ENCODE measurements at places on chromosomes 5 and 9.

GRCh38 chr9:135240222-135240621 is 152.8 kb downstream of the OLFM1 start:
- no peak for DNase-seq

- no peak for DNase-seq
Observed at GRCh38 chr5:83503662-83504061, 32.1 kb downstream of the VCAN start.

DNA sequence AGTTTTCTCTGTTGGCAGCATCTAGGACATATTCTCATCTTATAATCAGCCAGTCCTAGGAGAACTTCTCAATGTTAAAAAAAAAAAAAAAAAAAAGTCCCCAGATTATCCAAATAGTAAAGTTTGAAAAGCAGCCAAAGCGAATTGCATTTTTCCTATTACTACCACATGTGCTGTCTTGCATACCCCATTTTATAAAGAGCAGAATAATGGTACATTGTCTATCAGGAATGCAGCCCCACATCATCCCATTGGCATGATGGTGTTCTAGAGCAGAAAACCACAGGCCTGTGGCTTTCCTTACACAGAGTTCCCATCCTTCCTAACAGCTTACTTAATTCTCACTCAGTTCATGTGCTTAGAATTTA is 381.6 kb downstream of the TMEM38B start:
- no peak for DNase-seq

GRCh38 chr9:123349691-123350480 is 6.1 kb upstream of the CRB2 start:
- no peak for DNase-seq

GRCh38 chr5:20369518-20369885 is 381.5 kb upstream of the CDH18 start:
- DNase-seq: no peak

GRCh38 chr9:73869264-73869663 is 627.9 kb upstream of the RORB start:
- no peak for DNase-seq

GRCh38 chr9:36034234-36034633 is 2.5 kb upstream of the RECK start:
- DNase-seq: no peak

Data from cortex of kidney (tissue), 1 donor.